ENCODE measurements at places on chromosomes 3 and 15.
A peak's percentile ranks its signal among the peaks of the same experiment; 100 is the strongest.

DNA sequence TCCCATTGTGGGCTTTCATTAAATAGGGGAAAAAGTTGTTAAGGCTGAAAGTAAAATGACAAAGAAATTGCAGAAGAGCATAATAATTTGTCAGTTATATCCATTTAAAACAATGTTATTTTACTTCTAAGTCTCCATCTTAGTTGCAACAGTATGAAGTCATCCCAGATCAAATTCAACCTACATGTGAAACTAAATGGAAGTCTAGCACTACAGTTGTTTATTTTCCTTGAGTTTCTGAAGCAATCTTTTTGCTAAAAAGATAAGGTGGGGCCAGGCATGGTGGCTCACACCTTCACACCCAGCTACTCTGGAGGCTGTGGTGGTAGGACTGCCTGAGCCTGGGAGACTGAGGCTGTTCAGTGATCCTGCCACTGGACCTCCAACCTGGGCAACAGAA, 80.2 kb downstream of the DPH6 start:
- no peak for DNase-seq

DNA sequence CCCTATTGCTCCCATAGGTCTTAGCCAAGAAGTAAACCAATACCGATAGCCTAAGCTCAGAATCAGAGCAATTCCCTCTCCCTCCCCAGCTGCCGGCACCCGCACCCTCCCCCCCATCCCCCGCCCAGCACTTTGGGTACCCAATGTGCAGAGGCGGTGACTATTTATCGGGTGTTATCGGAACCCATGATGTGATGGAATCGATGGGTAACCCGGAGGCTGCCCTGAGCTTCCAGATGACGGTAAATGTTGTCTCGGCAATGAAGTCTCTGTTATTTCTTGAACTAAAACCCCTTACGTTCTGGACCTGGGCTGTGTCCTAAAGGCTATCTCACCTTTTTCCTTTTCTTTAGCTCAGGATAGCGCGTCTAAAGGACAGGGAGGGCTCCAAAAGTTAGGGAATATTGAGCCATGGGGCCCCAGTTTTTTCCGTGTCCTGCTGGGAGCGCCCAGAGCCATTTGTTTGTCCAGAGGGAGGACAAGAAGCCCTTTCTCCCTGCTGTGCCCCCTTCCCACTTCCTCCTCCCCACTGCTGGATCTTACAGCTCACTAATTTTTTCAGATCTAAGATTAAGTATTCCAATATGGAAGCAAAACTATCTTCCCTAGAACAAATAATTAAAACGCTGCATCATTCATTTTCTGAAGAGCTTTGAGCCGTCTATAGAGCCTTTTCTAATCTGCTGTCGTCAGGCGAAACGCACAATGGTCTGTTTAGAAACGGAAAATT, 1.5 kb downstream of the SLITRK3 start:
- DNase-seq = no peak

GRCh38 chr3:126540951-126541627, 17.1 kb downstream of the CHST13 start:
- DNase-seq = no peak

DNA sequence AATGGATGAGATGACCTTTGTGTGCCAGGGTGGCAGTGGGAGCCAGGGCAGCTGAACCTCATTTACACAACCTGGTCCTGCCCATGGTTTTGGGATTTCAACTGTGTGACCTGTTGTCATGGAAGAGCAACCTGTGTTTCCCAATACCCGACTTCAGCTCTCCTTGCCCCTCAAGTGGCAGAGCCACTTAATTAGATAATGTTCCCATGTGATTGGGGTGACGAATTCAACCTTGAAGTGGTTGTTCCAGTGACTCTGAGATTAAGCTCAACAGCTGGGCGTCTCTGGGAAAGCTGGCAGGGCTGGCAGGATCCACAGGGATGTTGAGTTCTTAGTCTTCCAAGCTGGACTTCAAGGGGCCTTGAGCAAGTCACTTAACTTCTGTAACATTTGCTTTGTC, 71.0 kb downstream of the THSD4 start:
- no peak for DNase-seq

- DNase-seq = no peak
Measured at GRCh38 chr3:30343861-30344260, 262.5 kb upstream of the TGFBR2 start.

DNA sequence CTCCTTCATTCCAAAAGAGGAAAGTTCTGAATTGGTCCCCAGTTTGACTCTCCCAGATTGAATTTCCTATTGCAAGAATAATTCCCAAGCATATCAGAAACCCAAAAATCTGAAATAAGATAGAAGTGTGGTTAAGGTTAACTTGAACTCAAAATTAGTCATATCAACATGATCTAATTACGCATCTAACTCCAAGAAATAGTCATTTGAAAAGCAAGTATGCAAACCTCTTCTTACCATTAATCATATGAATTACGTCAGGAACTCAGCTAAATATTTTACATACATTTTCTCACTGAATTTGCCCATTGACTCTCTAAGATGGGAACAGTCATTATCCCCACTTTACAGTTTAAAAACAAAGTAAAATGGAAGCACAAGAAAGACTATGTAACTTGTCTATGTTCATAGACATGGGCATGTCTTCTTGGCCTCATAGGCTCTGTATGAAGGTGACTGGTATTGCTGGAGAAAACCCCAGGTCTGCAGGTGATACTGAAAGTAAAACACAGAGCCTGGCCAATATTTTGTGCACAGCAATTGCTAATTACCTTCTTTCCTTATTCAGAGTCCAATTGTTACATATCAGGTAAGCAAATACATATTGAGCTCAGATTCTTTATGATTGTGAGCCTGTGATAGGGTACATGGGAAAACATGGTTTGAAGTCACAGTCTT, 139.2 kb downstream of the ATP8B4 start:
- DNase-seq = no peak

GRCh38 chr15:85404176-85404917, 23.9 kb downstream of the AKAP13 start:
- no peak for DNase-seq

DNA sequence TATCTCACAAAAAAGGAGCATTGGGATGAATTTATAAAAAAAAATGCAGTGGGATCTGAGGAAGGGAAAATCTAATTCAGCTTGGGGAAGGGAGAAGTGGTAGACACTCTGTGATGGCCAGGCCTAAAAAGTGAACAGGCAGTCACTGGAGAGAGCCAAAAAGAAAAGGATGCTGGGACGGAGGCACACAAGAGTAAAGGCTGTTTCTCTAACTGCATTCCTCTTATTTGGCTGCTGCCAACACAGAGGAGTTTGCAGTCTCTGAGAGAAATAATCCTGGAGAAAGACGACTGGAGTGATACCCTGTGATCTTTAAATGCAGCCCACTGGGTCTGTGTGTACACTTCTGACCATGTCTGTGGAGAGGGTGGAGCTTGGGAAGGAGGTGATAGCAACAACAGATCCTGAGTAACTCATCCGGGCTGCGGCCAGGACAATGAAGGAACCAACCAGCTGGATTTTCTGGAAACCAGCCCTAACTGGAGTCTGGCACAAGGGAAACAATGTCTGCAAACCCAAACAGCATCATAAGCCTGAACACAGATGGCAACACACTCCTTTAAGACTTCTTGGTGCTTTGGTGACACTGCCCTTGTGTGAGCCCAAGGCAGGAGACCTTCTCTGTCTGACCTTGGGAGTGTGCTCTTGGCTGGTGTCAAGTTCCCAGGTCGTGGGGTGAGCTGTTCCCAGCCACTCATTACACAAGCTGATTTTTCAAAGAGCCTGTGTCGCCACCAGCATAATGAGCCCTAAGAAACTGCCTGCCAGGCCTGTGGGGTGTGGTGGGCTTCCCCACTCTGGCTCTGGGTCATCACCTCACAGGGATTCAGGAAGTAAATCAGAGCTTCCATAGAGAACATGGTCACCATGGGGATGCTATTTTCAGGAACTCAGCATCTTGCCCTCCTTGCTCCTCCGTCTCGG, 8.0 kb downstream of the FYCO1 start:
- peak; percentile 77 for DNase-seq

DNA sequence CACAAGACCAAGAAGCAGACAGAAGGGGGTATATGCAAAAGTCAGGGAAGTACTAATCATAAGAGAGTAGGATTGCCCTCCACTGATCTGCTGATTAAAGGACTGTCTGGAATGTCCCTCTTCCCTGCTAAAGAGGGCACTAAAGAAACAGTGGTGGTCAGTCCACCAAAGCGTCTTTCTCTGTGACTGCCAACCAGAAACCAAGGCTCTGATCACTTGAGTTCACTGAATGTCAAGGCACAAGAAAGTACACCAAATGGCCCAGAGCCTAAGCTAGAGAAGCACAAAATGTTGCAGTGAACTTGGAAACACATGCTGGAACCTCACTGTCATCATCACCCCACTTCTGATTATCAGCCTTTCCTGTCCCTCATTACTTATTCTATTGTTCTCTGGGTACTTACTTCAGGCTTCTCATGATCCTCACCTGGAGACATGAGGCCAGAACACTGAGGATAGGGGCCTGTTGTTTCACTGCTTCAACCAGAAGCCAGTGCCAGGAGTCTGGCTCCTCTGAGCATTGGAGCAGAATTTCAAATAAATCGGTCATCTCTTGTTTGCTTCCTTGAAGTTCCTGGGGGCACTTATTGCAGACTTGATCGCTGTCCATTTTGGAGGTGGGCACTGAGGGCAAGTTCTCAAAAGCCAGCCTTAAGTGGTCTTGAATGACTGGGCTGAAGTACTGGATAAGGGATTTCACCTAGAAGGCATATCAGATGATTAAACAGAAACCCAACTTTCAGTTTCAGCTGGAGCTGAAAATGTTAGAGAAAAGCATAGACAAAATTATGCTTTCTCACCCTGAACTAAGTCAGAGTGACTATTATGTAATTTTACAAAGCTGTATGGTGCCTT, 58.9 kb downstream of the EIF3J start:
- DNase-seq = no peak

DNA sequence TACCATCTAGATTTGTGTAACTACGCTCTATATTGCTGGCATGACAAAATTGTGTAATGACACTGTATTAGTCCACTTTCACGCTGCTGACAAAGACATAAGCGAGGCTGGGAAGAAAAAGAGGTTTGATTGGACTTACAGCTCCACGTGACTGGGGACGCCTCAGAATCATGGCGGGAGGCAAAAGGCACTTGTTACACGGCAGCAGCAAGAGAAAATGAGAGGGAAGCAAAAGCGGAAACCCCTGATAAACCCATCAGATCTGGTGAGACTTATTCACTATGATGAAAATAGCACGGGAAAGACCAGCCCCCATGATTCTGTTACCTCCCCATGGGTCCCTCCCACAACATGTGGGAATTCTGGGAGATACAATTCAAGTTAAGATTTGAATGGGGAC, 905.7 kb downstream of the DIPK2A start:
- no peak for DNase-seq

- DNase-seq = no peak
Measured at GRCh38 chr3:155646669-155647068, 98.2 kb downstream of the PLCH1 start.

GRCh38 chr3:61015859-61016258, 235.4 kb downstream of the FHIT start:
- no peak for DNase-seq

GRCh38 chr15:56410721-56411120, 45.5 kb downstream of the TEX9 start:
- no peak for DNase-seq

DNA sequence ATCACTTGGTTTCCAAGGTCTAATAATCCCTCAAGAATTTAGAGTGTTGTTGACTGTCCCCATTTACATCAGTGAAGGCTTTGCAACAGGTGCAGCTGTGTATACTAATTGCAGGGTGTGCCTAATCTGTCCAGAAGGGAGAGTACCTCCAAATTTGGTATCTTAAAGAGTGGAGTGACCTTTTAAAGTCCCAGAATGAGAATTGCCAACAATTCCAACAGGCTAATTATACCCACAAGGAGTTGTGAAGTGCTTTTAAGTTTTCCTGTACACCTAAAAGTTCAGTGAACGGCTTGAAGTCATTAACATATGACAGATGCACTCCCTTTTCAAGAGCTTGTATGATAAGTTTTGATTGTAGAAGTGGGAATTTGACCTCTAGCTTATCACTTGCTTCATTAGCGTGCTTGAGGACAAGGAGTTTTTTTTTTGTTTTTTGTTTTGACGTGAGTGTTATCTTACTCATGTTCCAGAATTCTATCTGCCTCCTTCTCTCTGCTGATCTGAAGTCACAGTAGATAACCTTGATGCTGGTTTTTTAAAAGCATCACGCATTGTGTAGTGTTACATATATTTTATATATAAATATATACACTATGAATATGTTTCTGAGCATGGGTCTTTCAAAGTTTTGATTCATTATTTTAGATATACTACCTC, 26.3 kb downstream of the CDIN1 start:
- DNase-seq = no peak

- DNase-seq = no peak
Measured at GRCh38 chr15:89785774-89786140, 9.6 kb downstream of the MESP2 start.

DNA sequence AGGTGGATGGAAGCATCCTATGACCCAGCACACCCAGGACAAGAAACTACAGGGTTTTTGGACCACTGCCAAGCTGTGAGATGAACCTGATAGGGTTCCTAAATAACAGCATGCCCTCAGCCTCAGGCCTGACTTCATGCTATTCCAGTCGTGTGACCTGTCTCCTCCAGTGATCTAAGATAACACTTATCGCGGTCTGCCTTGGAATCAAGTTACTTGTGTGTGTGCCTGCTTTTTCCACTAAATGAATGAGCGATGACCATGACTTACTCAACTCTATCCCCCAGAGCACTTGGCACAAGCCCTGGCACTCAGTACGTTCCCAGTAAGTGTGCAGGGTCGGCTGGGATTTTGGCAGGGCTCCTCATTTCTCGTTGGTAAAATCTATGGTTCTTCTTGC, 172.7 kb upstream of the TP63 start:
- DNase-seq = no peak

- DNase-seq = no peak
Measured at GRCh38 chr15:41559239-41559782, 299 bp downstream of the TYRO3 start.

GRCh38 chr3:54663501-54664011, 264.3 kb downstream of the LRTM1 start:
- DNase-seq = no peak

Data from NCI-H2029 (cell line).